ENCODE measurements at places on chromosomes 2 and 18.

DNA sequence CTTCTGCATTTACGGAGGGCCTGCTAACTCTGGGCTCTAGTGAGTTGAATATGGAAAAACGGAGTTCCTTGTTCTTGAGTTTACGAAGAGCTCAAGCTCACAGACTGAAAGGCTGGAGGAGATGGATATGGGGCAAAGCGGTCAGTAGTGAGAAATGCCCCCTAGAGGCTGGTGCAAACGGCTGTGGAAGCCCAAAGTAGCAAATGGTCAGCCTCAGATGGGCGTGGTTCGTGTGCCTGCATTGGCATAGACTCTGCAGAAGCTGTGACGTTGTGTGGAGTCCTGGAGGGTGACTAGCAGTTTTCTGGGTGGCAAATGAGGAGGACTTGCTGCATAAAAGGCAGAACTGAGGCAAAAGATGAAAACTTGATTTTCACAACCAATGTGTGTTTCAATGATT, 93.6 kb upstream of the TWIST2 start:
- no peak for DNase-seq

- DNase-seq, result no peak
These were observed 69.2 kb upstream of the WIPF1 start for GRCh38 chr2:174666845-174667244.

GRCh38 chr2:54574860-54575247, 118.7 kb downstream of the SPTBN1 start:
- no peak for DNase-seq

DNA sequence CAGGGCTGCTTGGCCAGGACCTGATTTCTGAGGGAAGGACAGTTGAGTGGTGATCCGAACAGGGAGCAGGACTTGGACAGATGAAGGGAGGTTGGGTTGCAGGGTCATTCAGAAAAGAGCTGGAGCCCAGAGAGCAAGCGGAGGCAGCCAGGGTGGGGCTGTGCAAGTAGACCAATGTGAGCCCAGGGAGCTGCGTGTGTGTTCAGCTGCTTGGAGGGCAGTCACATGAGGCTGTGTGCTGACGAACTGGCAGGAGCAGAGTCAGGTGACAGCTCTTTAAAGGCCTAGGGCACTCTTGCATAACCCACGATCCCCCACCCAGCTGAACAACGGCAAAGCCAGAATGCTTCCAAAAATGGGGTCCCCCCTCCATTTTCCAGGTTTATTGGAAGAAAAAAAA, 4.6 kb upstream of the MLPH start:
- peak; percentile 81 for DNase-seq

DNA sequence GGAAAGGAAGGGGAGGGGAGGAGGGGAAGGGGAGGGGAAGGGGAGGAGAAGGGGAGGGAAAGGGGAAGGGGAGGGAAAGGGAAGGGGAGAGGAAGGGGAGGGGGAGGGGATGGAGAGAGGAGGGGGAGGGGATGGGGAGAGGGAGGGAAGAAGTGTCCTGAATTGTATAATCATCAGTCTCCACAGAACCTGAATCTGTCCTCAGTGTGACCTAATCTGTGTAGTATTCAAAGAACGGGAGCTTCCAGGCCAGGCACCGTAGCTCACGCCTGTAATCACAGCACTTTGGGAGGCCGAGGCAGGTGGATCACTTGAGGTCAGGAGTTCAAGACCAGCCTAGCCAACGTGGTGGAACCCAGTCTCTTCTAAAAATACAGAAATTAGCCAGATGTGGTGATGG, 41.1 kb upstream of the CCDC150 start:
- no peak for DNase-seq

DNA sequence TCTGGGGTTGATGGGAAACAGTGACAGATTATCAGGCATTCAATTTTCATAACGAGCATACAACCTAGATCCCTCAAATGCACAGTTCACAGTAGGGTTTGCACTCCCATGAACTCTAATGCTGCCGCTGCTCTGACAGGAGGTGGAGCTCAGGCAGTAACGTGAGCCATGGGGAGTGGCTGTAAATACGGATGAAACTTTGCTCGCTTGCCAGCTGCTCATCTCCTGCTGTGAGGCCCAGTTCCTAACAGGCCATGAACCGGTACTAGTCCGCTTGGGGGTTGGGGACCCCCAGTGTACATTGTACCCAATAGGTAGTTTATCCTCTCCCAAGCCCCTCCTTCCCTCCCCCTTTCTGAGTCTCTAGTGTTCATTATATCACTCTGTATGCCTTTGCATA, 94.6 kb downstream of the PTH2R start:
- DNase-seq, result no peak

DNA sequence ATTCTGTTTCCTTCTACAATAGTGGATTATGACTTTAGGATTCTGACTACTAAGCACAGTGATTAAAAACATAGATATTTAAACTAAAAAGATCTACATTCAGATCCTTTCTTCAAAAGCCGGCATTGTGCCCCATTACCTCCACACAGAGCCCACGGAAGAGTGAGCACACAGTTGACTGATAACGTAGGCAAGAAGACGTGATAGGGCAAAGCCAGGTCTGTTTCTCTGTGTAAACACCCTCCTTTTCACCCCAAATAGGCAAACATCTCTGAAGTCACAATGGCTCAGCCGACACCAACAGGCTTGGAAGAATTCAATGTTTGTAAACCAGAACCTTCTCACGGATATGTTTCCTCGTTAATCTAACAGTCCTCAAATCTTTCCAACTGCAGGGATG, 302.9 kb downstream of the CMPK2 start:
- no peak for DNase-seq

- DNase-seq, result no peak
These were observed 21.0 kb upstream of the CTLA4 start for GRCh38 chr2:203846490-203847105.

GRCh38 chr2:42706836-42707235, 57.1 kb downstream of the OXER1 start:
- no peak for DNase-seq

GRCh38 chr2:218006741-218007140, 3.9 kb upstream of the TNS1 start:
- DNase-seq, result no peak

- DNase-seq, result no peak
These were observed 318.9 kb upstream of the TRIB2 start for GRCh38 chr2:12397854-12398253.

DNA sequence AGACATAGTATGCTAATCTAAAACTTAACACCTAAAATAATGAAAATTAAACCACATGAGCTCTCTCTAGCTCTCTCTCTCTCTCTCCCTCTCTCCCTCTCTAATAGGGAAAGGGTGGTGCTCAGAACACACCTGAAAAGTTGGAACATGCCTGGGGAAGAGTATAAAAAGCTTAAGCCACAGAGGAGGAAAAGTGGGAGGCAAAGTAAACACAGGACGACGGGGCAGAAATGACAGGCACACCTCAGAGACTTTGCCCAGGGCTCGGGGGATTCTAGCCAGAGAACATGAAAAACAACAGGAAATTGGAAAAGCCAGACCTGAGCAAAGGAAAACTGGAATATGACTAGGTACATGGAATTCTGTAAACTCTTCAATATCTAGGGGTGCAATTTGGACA, 666.1 kb downstream of the BCL11A start:
- DNase-seq, result no peak

DNA sequence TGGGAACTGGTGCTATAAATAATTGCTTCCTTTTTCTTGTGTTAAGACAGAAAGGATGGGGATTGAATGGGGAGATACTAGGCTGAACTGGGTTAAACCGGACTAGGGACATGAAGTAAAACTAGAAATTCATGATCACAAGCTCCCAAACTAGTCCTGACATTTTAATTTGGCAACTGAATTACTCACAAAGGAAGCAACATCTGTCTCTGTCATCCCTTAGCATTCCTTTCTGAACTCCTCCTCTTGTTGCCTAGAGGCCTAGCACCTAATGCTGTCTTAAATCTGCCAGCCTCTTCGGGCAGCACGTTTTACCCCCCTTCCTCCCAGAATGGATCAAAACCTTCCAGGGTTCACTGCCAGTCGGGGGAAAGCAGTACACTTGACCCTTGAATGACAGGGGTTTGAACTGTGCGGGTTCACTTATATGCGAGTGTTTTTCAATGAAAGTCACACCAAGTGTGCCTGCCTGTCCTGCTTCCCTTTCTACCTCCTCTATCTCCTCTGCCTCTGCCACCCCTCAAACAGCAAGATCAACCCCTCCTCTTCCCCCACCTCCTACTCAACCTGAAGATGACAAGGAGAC, 8.2 kb downstream of the KCTD1 start:
- no peak for DNase-seq

DNA sequence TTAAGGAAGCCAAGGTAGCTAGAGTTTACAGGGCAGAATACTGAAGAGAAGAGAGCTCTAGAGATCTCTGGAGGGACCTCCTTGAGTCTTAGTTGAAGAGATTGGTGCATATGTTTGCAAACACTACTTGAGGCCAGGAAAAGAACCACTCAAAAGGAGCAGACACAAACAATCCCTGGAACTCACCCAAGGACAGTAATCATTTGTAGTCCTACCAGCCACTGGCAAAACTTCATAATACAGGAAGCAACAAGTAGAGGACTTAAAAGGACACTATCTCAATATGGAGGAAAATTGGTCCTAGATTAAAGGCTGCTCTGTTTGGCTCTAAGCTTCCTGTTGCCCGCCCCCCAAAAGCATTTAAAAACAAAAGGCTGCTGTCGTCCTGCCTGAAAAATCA, 46.9 kb upstream of the UBXN4 start:
- no peak for DNase-seq

DNA sequence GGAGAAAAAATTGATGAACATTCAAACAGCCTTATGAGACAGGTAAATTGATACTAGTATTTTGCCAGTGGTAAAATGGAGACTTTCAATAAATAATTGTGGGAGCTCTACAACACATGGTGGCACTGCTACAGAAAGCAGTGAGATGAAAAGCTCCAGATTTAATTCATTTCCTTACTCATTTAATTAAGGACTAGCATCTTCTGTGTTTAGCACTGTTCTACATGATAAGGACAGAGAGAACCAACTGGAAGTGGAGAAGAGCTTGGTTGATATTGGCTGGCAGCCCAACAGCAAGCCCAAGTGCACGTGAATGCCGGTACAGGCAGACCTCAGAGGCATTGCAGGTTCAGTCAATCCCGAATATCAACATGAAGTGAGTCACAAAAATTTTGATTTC, 470.4 kb upstream of the MYT1L start:
- DNase-seq, result no peak

- DNase-seq, result peak; percentile 79
These were observed at the start of gene SPEG for GRCh38 chr2:219434718-219435525. SPEG (plus strand) TSS chr2:219434843; CDS start chr2:219434978, 135 bp downstream.

GRCh38 chr18:22800551-22800951, 132.6 kb upstream of the RBBP8 start:
- peak; percentile 75 for DNase-seq

DNA sequence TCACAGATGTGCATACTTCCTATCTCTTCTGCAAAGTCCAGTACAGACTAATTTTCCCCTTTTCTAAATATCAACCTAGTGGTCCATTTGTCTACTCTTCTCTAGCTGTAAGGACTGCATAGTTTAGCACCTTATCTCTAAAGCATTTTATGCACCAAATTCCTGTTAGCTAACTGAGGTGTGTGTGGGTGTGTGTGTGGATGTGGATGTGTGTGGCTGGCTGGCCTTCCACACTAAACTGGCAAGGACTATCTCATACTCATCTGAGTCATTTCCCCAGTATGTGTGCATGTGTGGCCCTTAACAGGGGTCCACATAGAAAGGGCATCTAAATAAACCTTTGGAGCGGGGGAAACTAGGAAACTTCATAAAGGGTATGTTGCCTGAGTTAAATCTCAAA, 139.6 kb downstream of the TTC32 start:
- DNase-seq, result no peak

DNA sequence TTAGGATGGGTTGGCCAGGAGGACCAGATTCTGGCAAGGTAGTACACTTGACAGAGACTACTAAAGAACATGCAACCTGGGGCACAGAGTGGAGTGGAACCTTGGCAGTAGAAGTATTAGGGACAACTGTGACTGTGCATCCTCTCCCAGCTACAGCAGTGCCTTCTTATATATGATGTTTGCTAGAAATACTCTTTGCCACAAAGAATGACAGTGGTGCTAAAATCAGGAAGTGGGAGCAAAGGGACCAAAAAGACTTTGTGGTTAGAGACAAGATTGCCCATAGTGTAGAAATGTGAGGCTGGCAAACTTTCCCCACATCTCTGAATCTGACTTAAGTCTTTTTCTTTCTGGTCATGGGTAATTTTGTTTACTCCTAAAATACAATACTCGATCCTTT, 9.4 kb upstream of the SLC38A11 start:
- no peak for DNase-seq

GRCh38 chr2:238320648-238321281, 447 bp downstream of the TRAF3IP1 start:
- DNase-seq, result no peak

GRCh38 chr2:31023541-31023940, 114.7 kb downstream of the GALNT14 start:
- DNase-seq, result no peak

- no peak for DNase-seq
These were observed 99.9 kb downstream of the TRIB2 start for GRCh38 chr2:12816379-12817306.

- no peak for DNase-seq
These were observed 249.9 kb upstream of the THUMPD2 start for GRCh38 chr2:40028792-40029488.

GRCh38 chr2:238881353-238882081, 33.6 kb downstream of the TWIST2 start:
- DNase-seq, result peak; percentile 9

GRCh38 chr18:3972291-3972930, 482.7 kb downstream of the DLGAP1 start:
- DNase-seq, result no peak

DNA sequence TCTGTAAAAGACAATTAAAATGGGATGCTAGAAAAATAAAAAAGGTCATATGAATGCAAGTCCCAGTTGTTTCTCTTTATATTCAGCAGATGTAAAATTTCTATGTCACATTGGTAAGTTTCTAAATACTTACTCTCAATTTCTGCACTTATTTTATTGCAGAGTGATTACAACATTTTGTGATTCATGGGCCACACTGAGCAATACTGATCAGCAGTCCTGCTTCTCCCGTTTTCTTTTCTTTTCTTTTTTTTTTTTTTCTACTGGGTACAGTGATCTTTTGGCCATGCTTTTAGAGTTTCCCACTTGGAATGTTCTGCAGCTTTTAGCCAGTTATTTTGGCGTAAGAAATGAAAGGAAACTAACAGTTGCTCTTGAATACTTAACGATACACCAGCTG, 38.8 kb downstream of the LIMS1 start:
- no peak for DNase-seq

DNA sequence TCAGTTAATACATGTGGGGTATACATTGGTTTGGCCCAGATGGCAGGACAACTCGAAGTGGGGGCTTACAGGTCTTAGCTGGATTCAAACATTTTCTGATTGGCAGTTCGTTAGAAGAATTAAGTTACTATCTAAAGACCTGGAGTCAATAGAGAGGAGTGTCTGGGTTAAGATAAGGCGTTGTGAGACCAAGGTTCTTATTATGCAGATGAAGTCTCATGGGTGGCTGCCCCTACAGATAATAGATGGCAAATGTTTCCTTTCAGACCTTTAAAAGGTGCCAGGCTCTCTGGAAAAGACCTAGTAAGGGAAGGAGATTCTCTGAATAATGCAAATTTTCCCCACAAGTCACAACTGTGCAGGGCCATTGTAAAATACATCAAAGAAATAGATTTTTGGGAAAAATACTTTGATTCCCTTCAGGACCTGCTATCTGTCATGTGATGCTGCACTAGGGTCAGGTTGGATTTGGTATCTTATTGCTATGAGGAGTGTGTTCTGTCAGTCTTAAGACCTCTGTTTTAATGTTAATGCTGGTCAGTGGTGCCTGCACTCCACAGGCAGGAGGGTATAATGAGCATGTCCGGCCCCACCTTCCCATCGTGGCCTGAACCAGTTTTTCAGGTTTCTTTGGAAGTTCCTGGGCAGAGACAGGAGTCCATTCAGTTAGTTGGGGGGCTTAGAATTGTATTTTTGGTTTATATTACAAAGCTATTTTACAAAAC, 14.3 kb upstream of the MC5R start:
- no peak for DNase-seq

All from aorta (tissue), 5 donors.